ENCODE measurements at places on chromosomes 7 and 10. TPM values are rescaled to one million over a fixed set of nuclear protein-coding genes. Genes with fewer than 3 reads are reported as not detected.

RELN gene
- total RNA-seq: 0.20 TPM

ARHGEF35 gene
- 17.4 TPM for total RNA-seq

TAS2R5 gene
- total RNA-seq: 1.7 TPM

TAS2R41 gene
- total RNA-seq: not detected

DNA sequence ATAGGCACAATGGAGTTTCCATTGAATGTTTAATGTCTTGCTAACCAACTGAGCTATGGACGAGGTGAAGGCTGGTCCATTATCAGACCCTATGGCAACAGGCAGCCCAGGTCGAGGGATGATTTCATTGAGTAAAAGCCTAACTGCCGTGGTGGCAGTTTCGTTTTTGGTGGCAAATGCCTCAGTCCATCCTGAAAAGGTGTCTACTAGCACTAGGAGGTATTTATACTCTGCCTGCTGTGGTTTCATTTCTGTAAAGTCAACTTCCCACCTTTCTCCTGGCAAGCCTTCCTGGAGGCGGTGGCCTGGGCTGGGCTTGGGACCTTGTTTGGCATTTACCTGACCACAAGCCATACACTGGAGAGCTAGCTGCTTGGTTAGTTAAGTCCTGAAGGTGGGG is 75.8 kb downstream of the PRR15 start:
- DNase-seq: no peak

GRCh38 chr7:504221-505111 is 15.2 kb downstream of the PDGFA start:
- DNase-seq: no peak

GRCh38 chr7:3246127-3246526 is 54.9 kb upstream of the SDK1 start:
- no peak for DNase-seq

- no peak for DNase-seq
These were observed 41.3 kb upstream of the GLI3 start for GRCh38 chr7:42278344-42278743.

Data from HCT116 (cell line).